Nephron progenitor cell (in vitro differentiated cells): ENCODE measurements at places on chromosomes 7 and 10.

DNA sequence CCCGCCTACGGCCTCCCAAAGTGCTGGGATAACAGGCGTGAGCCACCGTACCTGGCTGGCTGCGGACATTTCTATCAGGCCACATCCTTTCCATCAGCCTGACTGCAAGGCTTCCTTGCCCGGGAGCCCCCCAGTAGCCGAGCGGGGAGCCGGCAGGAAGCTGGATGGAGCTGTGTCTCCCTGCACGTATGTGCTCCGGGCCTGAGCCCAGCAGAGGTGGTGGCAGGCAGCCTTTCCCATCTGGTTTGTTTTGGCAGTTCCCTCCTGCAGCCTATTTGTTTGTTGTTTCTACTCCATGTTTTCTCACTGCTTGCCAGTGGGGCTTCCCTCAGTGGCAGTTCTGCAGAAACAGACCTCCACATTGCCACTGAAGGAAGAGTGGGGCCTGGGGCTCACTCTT, 5.4 kb downstream of the POP7 start:
- DNase-seq: no peak

DNA sequence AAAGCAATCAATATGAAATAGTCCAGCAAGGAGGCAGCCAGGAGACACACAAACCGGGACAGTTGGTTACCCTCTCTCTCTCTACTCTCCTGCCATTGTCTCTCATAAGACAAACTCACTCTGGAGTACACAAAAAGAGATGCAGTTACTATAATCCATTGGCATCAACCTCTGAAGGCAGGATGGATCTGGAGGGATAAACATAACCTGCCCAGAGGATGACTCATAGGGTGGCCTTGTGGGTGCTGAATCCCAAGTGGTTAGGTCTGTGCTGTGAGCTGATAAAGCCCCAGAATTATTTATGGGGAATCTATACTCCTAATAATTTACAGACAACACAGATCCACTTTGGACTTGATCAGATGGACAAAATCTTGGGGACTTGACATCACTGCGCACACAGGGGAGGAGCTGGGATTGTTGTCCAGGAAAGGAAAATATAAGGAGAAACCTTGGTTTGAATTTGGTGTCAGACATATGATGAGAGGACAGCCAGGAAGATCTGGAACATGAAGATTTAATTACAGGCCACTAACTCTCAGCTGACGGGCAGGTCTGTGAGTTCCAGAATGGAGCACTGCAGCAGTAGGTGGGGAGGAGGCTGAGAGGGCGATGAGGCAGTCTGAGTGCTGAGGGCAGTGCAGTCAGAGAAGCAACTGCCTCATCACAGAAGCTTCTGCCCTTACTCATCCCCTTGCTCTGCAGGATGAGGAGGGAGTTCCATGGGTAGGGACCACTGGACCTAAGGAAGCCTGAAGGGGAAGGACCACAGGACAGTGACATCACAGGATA, 113.9 kb upstream of the PRSS58 start:
- DNase-seq: no peak

GRCh38 chr10:132271458-132272230, 36.1 kb downstream of the STK32C start:
- DNase-seq: no peak

GRCh38 chr10:102678842-102679289, 34.6 kb downstream of the TRIM8 start:
- peak; percentile 85 for DNase-seq

DNA sequence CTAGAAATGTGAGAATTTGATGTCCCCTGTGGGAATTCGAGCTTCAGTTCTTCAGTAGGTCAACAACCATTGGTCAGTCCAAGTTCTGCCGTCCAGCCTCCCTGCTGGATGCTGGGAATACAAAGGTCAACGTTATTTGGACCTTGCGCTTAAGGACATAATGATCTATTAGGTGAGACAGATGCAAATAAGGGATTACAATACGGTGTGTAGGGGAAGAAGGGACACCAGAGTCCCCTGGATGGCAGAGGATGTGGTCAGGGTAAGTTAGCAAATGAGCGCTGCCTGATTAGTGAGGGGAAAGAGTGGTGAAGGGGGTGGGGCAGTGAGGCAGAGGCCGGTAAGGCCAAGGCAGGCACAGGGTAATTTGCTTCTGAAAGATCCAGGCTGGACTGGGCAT, 16.2 kb downstream of the CCNY start:
- DNase-seq: no peak

DNA sequence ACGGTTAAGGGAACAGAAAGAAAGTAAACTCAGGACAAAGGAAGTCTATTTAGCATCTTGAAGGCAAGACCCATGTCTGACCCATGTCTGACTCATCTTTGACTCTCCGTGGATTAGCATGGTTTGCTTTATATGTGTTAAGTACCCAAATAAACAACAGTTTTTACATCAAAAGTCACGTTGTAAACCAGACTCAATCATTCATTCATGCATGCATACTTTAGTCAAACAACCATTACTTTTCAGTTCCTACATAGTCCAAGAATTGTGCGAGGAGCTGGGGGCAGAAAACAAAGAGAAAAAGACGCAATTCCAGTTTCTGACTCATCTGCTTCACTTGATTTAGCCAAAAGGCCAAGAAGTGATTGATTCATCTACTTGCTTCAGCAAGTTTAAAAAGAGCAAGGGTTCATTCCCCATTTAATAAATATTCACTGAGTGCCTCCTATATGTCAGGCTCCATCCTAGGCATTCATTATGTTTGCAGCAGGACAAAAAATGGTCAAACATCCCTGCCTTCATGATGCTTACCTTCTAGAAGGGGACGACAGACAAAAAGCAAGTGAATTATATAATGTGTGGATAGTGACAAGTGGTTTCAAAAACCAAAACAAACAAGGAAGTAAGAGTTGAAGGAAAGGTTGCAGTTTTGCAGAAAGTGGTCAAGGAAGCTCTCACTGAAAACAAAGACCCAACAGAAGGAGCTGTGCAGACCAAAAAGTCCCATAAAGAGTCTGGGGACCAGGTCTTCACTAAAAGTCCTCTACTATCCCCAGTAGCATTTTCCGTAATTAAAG, 116.2 kb downstream of the FAM107B start:
- DNase-seq: no peak

- no peak for DNase-seq
Measured at GRCh38 chr7:78716876-78717275, 736.6 kb downstream of the MAGI2 start.

GRCh38 chr10:3222626-3223025, 50.0 kb upstream of the PITRM1 start:
- DNase-seq: no peak

GRCh38 chr7:147639037-147639436, 951.5 kb upstream of the C7orf33 start:
- no peak for DNase-seq

DNA sequence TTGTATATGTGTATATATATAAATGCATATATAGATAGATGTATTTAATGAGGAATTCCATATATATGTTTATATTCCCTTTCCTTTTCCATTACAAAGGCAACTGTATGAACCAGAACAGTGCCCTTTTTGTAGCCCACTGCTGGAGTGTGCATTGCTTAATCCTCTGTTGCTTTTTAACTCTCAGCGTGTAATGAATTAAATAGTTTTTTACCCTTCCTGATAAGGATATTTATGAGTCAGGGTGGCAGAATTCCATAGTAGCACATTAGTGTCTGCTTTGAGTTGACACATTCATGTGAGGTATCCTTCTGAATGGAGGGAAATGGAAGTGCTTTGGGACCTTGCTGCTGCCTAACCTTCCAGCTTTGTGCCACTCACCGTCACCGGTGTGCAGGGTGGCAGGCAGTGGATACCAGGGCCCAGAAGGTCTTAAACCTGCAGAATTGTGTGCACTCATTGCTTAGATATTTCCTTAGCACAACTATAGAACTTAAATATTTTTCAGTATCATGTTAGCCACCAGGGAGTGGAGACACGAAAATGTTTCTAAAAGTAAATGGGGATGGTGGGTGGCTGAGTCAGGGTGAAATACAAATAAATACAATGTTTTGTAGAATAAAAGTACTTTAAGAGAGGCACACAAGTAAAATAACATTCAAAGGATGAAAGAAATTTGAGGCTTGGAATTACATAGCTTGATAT, 117.9 kb downstream of the SND1 start:
- no peak for DNase-seq

GRCh38 chr7:83976302-83976701, 218.3 kb downstream of the SEMA3A start:
- DNase-seq: peak; percentile 6

GRCh38 chr7:128076796-128077271, 45.6 kb upstream of the LRRC4 start:
- DNase-seq: no peak

- DNase-seq: no peak
Measured at GRCh38 chr10:35368485-35369048, 32.3 kb downstream of the CCNY start.

GRCh38 chr7:767941-768731, 41.1 kb upstream of the PRKAR1B start:
- DNase-seq: no peak

DNA sequence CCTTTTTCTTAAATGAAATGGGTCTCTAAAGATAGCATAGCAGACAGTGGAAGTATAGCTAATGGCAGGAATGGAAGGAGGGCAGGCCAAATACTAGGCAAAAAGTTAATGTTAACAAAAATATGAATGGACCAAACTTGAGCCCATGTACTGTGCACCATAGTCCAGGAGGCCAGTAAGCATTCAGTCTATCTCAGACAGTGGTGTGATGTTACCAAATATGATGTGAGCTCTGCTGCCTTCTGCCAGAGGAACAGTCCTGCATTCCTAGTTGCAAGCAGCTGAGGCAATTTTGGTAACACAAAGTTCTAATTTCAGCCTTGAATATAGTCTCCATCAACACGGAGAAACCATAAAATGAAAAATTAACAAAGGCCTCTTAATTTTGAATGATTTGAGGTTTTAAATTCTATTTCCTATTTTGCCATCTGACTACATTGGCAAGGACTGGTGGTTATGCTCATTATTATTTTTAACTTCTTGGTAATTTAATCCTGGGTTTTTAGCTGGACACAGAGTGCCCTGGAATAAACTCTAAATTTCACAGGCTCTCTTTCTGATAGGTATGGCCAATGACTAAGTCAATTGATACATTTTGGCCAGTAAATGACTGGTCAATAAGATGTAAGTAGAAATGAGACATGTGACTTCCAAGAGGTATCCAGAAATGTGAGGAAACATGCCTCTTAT, 317.0 kb upstream of the MYO3A start:
- no peak for DNase-seq

- DNase-seq: peak; percentile 78
Measured at GRCh38 chr10:108544500-108545120, 1378.7 kb downstream of the XPNPEP1 start.

- no peak for DNase-seq
Measured at GRCh38 chr10:121194696-121195523, 343.7 kb downstream of the WDR11 start.

DNA sequence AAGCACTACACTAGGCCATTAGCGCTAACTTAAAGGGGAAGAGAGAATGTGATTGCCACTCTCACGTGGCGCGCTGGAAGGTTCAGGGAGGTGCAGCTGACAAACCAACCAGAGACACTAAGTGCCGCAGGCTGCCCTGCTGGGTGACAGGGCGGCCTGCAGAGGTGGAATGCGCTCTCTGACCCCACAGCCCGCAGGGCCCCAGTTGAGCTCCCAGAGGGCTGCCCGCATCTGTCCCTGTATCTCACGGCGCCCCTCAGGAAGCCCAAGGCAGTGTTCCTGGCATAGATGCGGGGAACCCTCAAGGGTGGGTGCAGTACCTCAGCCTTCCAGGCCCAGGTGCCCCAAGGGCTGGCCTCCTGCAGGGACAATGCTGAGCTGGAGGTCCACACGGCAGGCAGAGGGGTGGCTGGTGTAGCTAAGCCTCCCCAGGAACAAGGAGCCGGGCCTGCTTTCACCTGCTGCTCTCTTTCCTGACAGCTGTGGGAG, 66.6 kb downstream of the CALML3 start:
- DNase-seq: no peak
